ENCODE measurements at places on chromosomes 4 and X.

GRCh38 chr4:82614838-82615449 lies 53.2 kb upstream of the TMEM150C start:
- no peak for DNase-seq

DNA sequence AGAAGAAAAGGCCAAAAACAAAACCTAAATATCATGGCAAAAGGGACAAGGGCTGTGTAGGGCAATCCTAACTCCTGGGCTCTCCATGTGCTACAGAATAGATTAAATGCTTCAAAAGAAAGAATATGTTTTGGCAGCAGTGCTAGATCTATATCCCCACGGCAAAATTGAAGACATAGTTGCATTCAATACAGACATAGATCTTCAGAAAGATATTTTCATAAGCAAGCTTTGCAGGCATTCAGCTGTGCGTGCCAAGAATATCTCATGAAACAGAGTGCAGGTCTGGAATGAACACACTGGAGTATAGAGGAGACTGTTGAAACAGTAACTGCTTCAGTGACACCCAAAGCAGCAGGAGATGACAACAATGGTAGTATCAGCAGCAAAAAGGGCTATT lies 1476.9 kb downstream of the ARAP2 start:
- no peak for DNase-seq

DNA sequence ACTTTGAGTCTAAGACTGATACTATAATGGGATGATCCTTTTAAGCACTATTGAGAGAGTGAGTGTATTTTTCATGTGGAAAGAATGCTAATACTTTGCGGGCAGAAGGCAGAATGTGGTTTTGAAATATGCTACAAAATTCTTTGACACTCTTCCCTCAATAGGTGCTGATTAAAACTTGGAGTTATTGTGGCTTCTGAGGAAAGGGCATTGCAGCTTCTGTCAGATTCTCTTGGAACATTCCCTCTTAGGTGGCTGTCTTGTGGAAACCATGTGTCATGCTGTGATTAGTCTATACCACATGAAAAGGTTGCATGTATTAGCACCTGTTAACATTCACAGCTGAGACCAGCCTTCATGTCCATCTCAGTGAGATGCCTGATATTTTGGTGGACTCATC lies 547.0 kb downstream of the STIM2 start:
- no peak for DNase-seq

GRCh38 chr4:86831262-86832130 lies 17.7 kb downstream of the SLC10A6 start:
- DNase-seq = no peak

- no peak for DNase-seq
Observed at GRCh38 chr4:13906727-13907126, 279.2 kb upstream of the BOD1L1 start.
